ENCODE measurements at places on chromosomes 3 and 15. TPM values are rescaled to one million over a fixed set of nuclear protein-coding genes. Genes with fewer than 3 reads are reported as not detected.

Gene ILDR1
- total RNA-seq: not detected

GRCh38 chr3:17501745-17502144, 240.7 kb downstream of the TBC1D5 start:
- H3K27me3 ChIP-seq: no peaks in the 10 kb centered on the region
- H3K27ac ChIP-seq: no peak overlapping the region
- no peak for DNase-seq
- H3K4me3 ChIP-seq: no peak overlapping the region
- no peaks in the 10 kb centered on the region for H3K36me3 ChIP-seq
- H3K4me1 ChIP-seq: peaks cover 14% of the 10 kb centered on the region

DNA sequence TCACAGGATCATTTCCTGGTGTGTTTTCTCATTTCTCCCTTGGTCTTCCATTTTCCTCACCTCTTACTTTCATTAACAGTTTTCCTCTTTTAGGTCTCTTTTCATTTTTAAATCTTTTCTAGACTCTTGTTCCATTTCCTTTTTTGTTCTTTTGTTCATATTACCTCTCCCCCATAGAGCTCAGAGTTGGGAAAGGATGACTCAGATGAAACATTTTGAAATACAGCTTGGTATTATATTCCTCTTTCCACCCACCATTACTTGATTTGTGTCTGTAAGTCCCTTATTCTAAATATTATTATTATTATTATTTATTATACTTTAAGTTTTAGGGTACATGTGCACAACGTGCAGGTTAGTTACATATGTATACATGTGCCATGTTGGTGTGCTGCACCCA, 153.1 kb downstream of the VGLL3 start:
- no peak overlapping the region for H3K4me3 ChIP-seq
- DNase-seq: peak; percentile 47
- no peaks in the 10 kb centered on the region for H3K27me3 ChIP-seq

DNA sequence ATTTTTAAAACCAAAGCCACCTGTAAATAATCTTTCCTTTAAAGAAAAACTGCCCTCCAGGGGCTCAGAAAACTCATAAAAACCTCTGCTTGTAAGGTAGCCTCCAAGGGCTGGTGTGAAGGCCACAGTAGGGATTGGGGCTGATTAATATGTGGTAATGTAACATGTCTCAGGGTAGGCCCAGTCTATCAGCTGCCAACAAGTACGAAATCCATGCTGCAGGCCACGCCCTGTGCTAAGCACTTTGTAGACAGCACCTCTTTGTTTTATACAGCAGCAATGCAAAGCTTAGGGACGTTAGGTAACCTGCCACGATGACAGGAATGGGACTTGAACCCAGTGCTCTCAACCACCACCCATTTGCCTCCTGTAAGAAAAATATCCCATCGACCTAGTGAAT, 65.6 kb upstream of the PRICKLE2 start:
- peak overlapping the region; percentile 96 for H3K27ac ChIP-seq
- H3K36me3 ChIP-seq: no peaks in the 10 kb centered on the region
- peaks cover 36% of the 10 kb centered on the region for H3K4me1 ChIP-seq
- no peak overlapping the region for H3K4me3 ChIP-seq
- peak; percentile 52 for DNase-seq

DNA sequence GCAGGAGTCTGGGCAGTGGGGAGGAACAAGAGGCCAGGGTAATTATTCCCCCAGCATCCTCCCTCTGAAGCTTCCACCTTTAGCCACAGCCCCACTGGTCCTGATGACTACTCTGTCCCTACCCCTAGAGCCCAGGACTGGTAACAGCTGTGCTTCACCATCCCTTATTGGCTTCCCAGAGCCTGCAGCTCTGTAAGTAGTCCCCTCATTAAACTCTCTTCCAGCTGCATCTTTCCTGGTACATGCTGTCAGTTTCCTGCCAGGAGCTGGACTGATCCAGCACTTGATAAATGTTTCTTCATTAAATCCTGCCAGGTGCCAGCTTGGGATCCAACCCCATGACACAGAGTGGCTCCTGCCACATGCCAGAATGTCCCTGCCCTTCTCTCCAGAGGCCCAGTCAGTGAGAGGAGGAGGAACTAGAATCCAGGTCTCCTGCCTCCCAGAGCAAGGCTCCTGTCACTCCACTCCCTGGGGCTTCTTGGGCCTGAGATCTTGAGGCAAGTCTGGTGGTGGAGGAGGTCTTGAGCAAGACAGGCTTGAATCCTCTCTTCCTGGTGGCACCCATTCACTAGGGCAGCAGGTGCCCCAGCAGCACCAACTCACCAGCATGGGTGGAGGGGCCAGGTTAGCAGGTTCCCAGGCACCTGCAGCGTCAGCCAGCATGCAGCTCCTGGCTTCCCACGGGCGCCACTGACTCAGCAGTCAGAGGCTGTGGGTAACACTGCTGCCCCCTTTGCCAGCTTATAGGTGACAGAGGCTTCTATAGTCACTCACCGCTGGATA, 27.6 kb downstream of the FBXW12 start:
- peaks cover 12% of the 10 kb centered on the region for H3K4me1 ChIP-seq
- no peak overlapping the region for H3K27ac ChIP-seq
- H3K4me3 ChIP-seq: no peak overlapping the region
- no peaks in the 10 kb centered on the region for H3K36me3 ChIP-seq
